CD8-positive, alpha-beta T cell (primary cell): ENCODE measurements at places on chromosomes 13 and 19. TPM values are rescaled to one million over a fixed set of nuclear protein-coding genes. Genes with fewer than 3 reads are reported as not detected.

Gene ADAMTSL5
- 1.9 TPM for total RNA-seq

DNA sequence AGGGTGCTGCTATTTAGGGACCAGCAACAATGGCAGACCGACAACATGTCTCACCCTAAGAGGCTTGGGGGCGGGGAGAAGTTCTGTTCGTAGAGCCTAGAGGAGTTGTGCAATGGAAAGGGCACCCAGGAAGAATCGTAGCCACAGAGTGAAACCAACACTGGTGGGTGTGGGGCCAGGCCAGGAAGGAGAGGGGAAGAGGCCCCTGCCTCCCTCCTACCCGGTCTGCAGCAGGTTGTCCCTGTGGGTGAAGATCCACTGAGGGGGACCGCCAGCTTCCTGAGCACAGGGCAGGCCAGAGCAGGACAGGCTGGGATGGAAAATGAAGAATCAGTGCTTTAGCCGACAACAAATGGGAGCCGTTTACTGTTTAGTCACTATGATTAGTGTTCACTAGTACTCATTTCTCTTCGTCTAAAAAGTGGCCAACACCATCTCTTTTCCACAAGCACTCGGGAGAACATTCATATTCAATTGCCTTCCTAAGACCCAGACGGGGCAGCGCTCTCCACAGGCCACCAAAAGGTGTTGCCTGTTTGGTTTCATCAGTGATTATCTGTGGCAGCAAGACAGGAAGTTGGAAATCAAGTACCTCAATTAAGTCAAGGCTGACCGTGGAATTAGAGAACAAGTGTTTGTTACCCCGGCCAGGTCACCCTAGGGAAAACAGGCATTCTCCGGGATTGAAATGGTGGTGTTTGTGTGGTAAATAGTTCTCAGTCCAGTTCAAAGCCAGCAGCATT lies 1.1 kb upstream of the ATP11A start:
- DNase-seq: no peak

Gene CACNG8
- not detected for total RNA-seq

DNA sequence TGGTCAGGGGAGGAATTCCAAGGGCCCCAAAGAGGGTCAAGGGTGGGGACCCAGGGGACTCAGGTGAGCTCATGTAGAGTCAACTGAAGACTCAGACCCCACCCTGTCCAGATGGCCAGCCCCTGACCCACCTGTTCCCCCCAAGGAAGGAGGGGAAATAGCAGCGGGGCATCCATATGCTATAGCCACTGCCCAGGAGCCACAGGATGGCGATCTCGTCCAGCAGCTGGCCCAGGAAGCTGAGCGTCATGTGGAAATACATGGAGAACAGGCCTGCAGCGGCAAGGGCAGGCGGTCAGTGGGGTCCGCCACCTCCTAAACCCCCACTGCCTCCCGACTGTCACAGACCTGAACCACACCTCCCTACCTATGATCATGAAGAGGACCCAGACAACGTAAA lies 21.4 kb downstream of the ACER1 start:
- DNase-seq: no peak

GRCh38 chr13:27370305-27370872 lies 54.0 kb upstream of the GTF3A start:
- no peak for DNase-seq

DNA sequence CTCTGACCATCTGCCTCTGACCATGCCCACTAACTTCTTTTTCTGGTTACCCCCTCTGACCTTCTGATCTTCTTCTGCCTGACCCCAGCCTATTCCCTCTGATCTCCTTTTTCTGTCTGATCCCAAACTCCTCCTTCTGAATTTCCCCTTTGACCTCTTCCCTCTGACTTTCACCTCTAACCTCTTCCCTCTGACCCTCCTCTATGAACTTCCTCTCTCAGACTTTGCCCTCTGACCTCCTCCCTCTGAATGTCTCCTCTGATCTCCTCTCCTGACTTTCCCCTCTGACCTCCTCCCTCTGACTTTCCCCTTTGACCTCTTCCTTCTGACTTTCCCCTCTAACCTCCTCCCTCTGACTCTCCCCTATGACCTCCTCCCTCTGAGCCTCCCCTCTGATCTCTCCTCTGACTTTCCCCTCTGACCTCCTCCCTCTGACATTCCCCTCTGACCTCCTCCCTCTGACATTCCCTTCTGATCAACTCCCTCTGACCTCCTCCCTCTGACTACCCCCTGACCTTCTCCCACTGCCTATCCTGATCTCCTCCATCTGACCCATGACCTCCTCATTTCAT lies 3.5 kb downstream of the COL5A3 start:
- DNase-seq: no peak

Gene CD22
- total RNA-seq: 7.9 TPM

Gene ADGRE3
- total RNA-seq: not detected

Gene VPS36
- 20.7 TPM for total RNA-seq

Gene TYK2
- total RNA-seq: 250 TPM

- no peak for DNase-seq
Measured at GRCh38 chr19:5247957-5248705, 92.5 kb downstream of the PTPRS start.

- peak; percentile 76 for DNase-seq
Measured at GRCh38 chr19:45515081-45515624, 7.9 kb downstream of the VASP start.

DNA sequence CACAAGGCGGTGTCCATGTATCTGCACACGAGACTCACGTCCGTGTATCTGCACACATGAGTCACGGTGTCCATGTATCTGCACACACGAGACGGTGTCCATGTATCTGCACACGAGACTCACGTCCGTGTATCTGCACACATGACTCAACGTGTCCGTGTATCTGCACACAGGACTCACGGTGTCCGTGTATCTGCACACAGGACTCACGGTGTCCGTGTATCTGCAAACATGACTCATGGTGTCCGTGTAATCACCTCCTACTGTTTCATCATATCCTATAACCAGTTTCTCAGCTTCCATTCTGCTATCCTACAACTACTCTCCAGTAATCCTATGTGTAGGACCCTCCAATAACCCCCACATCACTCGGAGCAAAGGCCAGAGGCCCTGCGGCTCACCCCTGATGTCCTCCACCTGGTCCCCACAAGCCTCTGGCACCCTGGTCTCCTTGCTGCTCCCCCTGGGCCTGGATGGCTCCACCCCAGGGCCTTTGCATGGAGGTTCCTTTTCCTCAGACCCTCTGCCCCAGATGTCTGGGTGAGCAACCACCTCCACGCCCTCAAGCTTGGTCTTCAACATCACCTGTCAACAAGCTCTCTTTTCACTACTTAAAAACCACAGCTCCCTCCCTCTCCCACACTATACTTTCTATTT lies 2.5 kb upstream of the TMEM255B start:
- no peak for DNase-seq

GRCh38 chr19:4528843-4529242 lies 6.2 kb downstream of the PLIN5 start:
- no peak for DNase-seq

Gene ZNF763
- 1.8 TPM for total RNA-seq

GRCh38 chr13:76053181-76053580 lies 417.1 kb downstream of the LMO7 start:
- no peak for DNase-seq

GRCh38 chr19:13154241-13154778 lies 4.1 kb downstream of the IER2 start:
- peak; percentile 31 for DNase-seq

- no peak for DNase-seq
Measured at GRCh38 chr13:20526664-20527063, 1.0 kb upstream of the CRYL1 start.

- DNase-seq: no peak
Measured at GRCh38 chr13:101397742-101398141, 18.6 kb downstream of the NALCN start.

Gene NCAN
- total RNA-seq: not detected

- DNase-seq: no peak
Measured at GRCh38 chr19:40717880-40718773, 1.2 kb downstream of the ITPKC start.

DNA sequence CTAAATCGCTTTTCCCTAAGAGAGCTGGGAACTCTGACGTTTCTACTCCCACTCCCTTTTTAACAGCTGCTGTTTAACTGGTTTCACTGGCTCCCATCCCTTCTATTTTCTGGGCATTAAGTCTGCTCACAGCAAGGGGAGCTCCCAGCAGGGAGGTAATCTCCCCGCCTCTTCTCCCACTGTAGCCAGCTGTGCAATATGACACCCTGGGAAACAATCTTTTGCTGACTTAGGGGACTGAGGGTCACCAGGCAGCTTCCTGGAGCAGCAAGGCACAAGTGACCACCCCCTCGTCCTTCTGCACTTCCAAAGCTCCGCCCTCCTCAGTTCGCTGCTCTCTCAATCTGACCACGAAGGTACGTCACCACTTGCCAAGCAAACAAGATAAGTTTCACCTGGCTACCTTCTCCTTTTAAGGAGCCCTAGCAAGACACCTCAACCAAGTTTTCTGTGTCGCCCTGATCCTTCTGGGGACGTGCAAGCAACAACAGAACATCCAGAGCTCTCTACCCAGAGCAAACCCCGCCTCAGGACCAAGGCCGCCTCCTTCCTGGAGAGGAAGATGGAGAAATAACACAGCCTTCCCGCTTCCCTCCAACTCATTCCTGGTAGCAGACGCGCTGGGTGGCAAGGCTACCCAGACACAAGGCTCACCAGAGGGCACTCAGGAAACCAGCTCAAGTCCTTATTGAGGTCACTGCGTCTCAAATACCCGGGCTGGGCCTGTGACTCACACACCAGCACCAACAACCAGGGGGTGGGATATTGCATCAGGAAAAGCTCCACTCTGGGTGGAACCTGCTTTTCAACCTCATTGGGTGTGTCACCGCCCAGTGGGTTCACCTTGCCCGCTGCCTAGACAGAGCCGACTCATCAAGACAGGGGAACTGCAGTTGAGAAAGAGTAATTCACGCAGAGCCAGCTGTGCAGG lies 92.4 kb downstream of the STK24 start:
- peak; percentile 65 for DNase-seq

Gene PRDX2
- total RNA-seq: 57.5 TPM

DNA sequence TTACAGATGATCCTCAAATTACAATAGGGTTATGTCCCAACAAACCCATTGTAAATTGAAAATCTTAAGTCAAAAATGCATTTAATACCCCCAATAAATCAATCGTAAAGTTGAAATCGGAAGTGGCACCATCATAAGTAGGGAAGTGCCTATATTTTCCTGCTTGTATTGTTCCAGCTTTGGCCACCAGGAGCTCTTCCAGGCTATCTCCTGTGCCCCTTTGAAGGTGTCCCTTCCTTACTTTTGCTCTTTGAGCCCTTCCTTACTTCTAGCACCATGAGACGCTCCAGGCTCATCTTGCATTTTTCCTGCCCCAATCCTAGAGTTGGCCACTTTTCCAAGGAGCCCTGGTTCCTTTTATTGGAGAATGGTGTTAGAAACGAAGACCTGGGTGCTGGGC lies 163.0 kb upstream of the TSC22D1 start:
- DNase-seq: no peak

- DNase-seq: peak; percentile 37
Measured at GRCh38 chr19:5964816-5965565, 12.9 kb downstream of the RANBP3 start.

DNA sequence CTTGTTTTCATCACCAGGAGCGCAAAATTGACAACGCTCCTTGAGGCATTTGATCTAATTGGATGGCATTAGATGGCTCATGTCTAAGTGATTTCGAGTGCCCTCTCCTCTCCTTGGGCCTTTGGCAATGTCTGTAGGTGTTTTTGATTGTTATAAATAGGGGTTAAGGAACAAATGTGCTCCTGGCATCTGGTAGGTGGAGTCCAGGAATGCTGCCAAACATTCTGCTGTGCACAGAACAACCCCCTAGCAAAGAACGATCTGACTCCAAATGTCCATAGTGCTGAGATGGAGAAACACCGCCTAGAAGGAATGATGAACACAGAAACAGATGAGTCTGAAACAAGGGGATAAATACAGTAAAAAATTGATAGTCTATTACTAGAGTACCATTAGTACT lies 68.0 kb upstream of the C1QTNF9B start:
- DNase-seq: no peak

Gene RASAL3
- 80.0 TPM for total RNA-seq

Gene FXYD3
- not detected for total RNA-seq

GRCh38 chr13:24842549-24843274 lies 78.7 kb downstream of the RNF17 start:
- DNase-seq: no peak

DNA sequence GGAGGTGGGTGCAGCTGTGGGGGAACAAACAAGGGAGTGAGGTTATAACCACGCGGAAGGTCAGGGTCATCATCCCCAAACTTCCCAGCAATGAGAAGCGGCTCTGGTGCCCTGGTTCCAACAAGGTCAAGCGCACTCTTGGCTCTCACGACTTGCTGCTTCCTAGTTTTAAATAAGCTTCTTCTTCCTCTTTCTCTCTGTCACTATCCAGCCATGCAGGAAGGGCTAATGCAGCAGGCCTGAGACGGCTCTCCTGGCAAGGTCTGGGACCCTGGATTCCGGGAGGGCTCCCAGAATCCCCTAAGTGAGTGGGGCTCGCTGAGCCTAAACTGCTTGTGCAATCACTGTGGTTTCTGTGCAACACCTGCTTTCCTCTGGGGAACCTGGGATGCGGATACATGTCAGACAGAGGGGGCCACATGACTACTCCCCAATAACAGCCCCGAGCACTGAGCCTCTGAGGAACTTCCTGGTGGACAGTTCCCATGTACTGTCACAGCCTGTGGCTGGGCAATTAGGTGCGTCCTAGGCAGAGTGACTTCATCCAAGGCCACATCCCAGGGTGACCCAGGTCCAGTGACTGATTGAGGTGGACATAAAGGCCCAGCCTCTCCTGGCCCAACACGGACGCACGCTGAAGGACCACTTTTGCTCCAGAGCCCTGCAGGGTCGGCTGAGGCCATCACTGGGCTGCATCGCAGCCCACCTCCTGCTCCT lies 24.2 kb downstream of the VRK3 start:
- DNase-seq: no peak

DNA sequence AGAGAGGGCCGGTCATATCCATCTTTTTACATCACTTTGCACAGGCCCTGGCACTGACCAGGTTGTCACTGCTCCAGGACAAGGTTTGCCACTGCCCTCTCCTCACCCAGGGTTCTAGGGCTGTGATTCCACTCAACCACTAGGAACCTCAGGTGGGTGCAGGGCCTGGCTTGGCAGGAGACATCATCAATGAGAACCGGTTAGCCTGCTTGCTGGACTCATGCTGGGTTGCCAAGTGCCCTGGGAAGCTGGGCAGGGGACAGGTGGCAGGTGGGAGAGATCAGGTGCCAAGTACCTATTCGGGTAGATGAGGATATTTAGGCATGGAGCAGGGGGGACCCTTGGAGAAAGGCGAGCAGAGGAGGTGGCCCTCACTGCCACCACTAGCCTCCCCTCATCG lies 4.2 kb upstream of the CERS4 start:
- no peak for DNase-seq

- DNase-seq: no peak
Measured at GRCh38 chr13:50132904-50133357, 117.7 kb downstream of the KCNRG start.

Gene SLC25A15
- total RNA-seq: 7.5 TPM

Gene CLDN10
- not detected for total RNA-seq

GRCh38 chr13:24264976-24265375 lies 44.4 kb upstream of the C1QTNF9 start:
- DNase-seq: peak; percentile 85

- no peak for DNase-seq
Measured at GRCh38 chr13:32737679-32738078, 151.4 kb downstream of the PDS5B start.

Gene ZNF98
- total RNA-seq: not detected

Gene LINGO3
- 0.33 TPM for total RNA-seq

GRCh38 chr13:106238690-106239089 lies 296.8 kb downstream of the EFNB2 start:
- no peak for DNase-seq

Gene FSD1
- 4.9 TPM for total RNA-seq

Gene RGCC
- 581 TPM for total RNA-seq

Gene ZNF99
- not detected for total RNA-seq

Gene PSPN
- total RNA-seq: 0.76 TPM

Gene PSG5
- total RNA-seq: not detected
